DMS153 (cell line): ENCODE measurements at places on chromosomes 6 and 20.

GRCh38 chr6:52063584-52064344 is 23.6 kb downstream of the PKHD1 start:
- no peak for DNase-seq

DNA sequence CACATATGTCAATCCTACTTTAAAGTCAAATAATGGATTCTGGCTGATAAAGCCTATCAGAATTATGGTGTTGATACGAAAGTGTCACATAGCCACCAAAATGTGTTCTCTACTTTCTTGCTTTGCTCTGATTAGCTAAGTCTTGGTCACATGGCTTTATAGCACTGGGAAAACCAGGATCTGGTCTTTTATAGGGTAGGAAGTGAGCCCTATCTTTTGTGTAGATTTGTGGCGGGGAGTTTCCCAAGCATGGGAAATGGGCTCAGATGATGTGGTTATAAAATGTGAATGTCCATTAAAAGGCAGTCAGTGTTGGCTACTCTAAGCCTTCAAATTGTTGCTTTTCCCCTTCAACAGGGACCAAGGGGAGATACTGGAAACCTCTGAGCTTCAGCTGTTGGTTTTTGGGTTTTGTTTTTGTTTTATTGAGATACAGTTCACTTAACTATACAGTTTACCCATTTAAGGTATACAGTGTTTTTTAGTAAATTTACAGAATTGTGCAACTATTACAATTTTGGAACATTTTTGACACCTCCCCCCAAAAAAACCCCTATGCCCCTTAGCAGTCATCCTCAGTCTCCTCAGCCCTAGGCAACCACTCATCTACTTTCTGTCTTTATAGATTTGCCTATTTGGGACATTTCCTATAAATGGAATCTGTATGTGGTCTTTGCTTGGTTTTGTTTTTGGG is 12.2 kb downstream of the RRP36 start:
- DNase-seq: no peak

DNA sequence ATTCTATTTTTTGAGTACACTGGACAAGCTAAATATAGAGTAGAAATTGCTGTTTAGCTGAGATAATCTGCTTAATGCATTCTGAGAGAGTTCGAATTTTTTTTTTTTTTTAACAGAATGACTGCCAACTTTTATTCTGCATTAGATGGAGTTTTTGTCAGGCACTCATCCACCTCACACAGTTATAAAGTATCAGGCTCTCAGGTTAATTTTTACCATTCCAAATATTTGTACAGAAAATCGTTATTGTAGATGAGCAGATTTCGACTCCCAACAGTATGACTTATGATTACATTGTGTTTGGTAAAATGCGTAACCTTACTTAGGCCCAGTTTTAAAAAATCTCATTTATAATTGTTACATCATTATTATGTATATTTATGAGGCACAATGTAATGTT is 1731.0 kb downstream of the GRIK2 start:
- DNase-seq: no peak

DNA sequence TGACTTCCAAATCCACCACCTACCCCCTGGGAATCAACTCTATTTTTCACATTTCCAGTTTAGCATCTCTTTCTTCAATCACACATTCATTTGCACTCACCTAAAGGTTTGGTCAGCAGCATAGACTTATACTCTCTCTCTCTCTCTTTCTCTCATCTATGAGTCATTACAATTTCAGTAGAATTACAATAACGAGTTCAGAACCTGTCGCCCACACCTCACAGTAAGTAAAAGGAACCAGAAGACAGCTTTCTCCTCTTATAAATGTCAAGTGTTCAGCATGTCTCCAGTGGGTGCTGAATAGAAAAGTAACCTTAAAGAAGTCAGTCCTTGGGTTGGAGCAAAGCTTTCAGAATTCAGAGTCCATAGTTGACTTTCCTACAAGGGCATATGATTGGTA is 1.1 kb upstream of the PHACTR1 start:
- no peak for DNase-seq

- DNase-seq: no peak
These were observed 683.7 kb upstream of the ID4 start for GRCh38 chr6:19153270-19153980.
